ENCODE measurements at places on chromosomes 13 and 19.

GRCh38 chr19:38125238-38125637 is 98.8 kb downstream of the DPF1 start:
- no peak for DNase-seq

GRCh38 chr19:3183721-3184641 is 1.7 kb upstream of the NCLN start:
- DNase-seq, result no peak

GRCh38 chr13:42247883-42248282 is 24.1 kb upstream of the AKAP11 start:
- no peak for DNase-seq

- no peak for DNase-seq
These were observed 111.5 kb downstream of the DNAJC15 start for GRCh38 chr13:43134868-43135267.

DNA sequence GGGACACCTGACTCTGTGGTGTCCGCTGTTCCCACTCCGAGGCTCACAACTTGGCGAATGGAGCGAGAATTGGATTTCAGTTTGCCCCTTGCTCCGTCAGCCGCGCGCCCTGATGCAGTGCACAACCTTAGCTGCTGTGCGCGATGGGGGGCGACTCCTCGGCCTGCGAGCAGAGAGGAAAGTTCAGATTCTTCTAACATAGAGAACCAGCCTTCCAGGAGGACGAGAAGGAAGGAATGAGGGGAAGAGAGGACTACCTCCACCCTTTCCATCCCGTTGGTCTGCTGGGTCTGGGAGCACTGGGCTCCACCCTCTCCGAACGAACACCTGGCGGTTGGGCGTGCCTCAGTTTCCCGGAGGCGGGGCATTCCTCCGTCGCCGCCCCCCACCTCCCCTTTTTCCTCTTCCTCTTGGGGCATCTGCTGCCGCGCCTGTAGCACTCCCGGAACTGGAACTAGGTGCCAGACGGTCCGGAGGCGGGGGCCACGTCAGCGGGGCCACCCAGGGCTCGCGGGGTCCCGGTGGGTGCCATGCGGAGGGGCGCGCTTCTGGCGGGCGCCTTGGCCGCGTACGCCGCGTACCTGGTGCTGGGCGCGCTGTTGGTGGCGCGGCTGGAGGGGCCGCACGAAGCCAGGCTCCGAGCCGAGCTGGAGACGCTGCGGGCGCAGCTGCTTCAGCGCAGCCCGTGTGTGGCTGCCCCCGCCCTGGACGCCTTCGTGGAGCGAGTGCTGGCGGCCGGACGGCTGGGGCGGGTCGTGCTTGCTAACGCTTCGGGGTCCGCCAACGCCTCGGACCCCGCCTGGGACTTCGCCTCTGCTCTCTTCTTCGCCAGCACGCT is at the start of gene KCNK6:
Gene KCNK6 (plus strand): TSS at position 425 of the 838 bp plus-strand sequence. CDS start 106 bp downstream, at position 531.
- peak; percentile 20 for DNase-seq

DNA sequence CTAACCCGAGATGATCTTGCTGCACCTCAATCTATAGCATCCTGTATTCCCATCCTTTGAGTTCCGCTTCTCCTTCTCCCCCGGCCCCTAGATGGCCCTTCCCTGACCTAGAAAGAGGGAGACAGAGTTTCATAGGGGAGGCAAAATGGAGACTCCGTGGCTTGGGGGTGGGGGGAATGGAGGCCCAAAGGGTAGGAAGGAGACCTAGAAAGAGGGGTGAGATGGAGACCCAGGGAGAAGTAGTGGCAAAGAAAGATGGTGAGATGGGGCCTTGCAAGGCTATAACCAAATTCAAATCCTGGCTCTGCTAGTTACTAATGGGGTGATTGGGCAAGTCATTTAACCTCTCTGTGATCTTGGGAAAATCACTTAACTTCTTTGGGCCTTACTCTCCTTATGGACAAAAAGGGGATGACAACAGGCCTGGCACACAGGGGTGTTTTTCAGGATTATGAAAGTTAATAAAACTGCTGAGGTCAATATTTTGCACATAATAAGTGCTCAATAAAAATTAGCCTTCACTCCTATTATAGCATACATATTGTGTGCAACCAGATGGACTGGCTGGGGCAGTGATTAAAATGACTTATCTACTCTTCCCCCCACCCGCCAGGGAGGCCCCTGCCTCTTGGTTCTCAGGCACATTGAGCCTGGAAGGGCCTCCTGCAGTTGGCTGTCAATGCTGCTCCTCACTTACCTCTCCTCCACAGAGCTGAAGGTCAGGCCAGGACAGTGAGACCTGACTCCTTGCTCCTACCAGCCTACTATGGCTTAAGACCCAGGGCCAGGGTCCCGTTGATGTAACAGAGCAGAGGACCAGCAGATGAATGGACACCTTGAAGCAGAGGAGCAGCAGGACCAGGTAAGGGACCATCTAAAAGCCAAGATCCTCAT is 633 bp downstream of the SPHK2 start:
- no peak for DNase-seq

DNA sequence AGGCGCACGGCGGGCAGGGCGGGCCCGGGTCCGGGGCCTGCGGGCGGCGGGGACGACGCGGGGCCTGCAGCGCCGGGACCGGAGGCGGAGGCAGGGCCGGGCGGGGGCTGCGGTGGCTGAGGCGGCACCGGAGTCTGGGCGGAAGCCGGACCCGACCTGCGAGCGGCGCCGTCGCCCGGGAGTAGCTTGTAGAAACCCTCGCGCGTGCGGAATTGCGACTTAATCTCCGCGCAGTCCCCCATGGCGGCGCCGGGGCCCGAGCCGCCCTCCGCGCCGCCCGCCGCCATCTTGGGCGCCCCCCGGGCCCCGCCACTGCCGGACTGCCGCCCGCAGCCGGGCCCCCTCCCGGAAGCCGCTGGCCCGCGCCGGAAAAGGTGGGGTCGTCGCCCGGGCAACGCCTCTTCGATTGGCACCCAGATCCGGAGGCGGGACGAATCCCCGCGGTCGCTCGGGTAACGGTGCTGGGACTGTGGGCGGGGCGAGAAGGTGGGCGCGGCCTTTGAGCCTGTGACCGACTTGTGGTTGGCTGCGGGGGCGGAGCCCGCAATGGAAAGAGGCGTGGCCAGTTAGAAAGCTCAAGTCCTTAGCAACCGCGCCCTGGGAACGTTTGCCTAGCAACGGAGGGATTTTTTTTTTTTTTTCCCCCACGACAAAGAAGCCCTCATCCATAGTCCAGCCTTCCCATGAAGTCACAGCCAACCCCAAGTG is at the start of gene DMWD:
Gene DMWD (minus strand): TSS at position 376 of the 708 bp plus-strand sequence. CDS start 89 bp downstream, at position 287.
- peak; percentile 97 for DNase-seq

DNA sequence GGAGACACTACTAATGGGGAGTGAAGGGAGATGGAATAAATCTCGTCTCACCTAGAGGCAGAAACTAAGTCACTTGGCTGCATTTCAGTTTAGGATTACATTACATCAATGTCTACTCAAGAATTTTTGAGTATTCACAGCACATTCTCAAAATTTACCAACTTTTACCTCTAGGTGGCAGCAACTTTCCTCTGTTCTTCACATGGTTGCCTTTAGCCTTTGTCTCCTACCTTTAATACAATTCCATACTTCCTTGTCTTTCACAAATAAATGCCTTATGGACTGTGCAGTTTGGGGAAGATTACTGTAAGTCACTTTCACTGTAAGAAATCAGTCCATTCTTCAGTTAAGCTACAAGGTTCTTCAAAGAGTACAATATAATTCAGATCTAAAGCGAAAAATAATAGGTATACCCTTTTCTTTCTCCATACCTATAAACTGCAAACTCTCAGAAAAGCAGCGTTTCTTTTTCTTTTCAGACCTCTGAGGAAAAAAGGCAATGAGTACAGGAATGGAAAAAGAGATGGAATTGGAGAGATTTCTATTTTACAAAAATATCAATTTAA is 379.4 kb downstream of the KLF12 start:
- peak; percentile 84 for DNase-seq

- no peak for DNase-seq
These were observed 168.0 kb downstream of the TNFSF13B start for GRCh38 chr13:108437496-108437895.

DNA sequence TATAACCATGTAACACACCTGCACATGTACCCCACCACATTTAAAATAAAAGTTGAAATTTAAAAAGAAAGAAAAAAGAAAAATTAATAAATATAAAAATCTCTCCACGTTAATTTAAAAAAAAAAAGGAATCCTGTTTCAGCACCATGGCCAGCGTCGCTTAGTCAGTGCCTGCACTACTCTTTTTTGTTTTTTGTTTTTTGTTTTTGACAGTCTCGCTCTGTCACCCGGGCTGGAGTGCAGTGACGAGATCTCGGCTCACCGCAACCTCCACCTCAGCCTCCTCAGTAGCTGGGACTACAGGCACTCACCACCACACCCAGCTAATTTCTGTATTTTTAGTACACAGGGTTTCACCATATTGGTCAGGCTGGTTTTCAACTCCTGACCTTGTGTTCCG is 835.9 kb downstream of the UQCRFS1 start:
- DNase-seq, result no peak

DNA sequence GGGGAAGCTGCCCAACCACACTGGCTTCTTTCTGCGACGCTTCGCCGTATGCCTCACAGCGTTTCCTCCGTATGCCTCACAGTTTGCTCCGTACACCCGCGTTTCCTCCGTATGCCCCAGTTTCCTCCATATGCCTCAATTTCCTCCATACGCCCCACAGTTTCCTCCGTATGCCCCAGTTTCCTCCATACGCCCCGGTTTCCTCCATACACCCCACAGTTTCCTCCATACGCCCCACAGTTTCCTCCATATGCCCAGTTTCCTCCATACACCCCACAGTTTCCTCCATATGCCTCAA is 22.6 kb downstream of the GAS6 start:
- DNase-seq, result no peak

- DNase-seq, result no peak
These were observed 144.8 kb downstream of the FLT1 start for GRCh38 chr13:28349907-28350654.

GRCh38 chr13:65292488-65292901 is 1937.6 kb downstream of the PCDH9 start:
- DNase-seq, result no peak

DNA sequence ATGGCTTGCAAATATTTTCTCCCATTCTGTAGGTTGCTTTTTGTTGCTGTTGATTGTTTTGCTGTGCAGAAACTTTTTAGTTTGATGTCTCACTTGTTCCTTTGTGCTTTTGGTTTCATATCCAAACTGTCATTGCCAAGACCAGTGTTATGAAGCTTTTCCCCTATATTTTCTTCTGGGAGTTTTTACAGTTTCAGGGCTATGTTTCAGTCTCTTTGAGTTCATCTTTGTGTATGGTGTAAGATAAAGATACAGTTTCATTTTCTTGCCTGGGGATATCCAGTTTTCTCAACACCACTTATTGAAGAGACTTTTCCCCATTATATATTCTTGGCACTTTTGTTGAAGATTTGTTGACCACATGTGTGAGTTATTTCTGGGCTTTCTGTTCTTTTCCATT is 139.9 kb downstream of the MRPL57 start:
- DNase-seq, result no peak

DNA sequence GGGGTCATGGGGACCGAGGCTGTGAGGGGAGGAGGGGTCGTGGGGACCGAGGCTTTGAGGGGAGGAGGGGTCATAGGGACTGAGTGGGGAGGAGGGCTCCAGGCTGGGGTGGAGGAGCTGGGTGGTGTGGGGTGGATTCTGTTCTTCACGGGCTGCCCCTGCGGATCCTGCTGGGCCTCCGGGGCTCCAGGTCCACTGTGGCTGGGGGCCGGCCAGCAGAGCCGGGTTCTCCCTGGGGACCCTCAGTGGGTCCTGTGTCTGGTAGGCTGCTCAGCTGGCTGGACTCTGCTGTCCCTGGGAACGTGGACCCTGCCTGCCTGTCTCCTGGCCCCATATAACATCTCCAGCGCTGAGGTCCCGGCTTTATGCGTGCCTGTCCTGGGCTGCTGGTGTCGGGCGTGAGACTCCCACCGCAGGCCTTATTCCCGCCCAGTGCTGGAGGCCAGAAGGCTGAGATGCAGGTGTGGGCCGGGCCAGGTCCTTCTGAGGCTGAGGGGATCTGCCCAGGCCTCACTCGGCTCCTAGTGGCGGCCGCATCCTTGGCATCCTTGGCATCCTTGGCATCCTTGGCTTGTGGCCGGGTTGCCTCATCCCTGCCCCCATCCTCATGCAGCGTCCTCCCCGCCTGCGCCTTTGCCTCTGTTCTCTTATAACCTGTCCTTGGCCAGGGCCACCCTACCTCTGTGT is 19.8 kb upstream of the GNA15 start:
- no peak for DNase-seq

DNA sequence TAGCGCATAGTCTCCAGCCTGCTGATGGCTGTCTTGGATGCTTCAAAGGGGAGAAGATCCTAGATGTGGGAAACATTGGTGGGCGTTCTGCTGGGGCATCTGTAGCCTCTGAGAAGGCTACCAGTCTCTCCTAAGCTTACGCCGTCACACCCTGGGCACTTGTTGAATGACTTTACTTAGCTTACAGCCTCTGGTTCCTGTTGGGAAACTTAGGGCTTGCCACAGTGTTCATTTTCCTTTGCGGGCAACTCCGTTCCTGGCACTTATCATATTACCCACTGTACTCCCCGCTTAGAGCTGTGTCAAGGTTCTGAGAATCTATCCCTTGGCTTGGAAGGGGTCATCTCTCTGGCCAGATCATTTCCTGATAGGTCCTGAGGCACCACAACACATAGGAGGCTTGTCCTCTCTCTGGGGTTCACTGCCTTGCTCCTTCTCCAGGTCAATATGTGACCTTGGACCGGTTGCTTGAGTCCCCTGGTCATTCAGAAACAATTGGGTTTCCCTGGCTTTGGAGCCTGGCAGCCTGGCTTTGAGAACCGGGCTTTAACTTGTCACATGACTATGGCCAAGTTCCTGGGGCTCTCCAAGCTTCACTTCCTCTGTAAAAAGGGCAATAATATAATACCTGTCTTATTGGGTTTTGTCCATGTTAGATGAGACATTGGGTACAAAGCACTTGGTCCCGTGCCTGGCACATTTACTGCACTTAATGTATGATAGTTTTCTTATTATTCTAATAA is 20.5 kb upstream of the ALOX5AP start:
- no peak for DNase-seq

- DNase-seq, result no peak
These were observed 65.4 kb upstream of the ZNF91 start for GRCh38 chr19:23460656-23461055.

DNA sequence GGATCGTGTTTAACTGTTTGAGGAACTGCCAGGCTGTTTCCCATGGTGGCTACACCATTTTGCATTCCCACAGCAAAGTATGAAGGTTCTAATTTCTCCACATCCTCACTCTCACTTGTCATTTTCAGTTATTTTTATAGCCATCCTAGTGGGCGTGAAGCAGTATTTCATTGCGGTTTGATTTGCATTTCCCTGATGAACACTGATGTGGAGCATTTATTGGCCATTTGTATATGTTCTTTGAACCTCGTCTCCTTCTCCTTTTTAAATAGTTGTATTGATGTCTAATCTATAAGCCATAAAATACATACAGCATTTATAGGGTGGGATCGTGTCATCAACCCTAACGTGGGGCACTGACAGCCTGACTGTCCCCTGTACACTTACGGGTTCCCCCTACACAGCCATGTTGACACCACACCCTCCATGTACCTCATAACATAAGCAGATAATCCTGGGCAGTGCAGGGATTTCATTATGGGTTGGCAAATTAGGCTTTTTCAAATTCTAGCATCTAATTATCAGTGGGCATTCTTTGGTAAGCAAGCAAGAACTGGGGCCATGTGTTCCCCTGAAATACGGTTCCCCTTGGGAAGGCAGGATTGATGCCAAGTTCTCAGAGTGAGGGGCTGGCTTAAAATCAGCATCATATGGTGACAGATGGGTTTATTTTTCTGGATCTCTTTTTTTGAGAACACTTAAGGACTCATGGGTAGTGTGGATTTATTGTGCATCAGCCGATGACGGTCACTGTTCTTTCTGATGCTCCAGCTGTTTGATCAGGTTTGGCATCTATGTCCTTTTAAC is 11.6 kb upstream of the ZBTB45 start:
- no peak for DNase-seq

GRCh38 chr19:1252221-1252820 is 3.9 kb downstream of the MIDN start:
- no peak for DNase-seq
